Glomerular endothelial cell (primary cell): ENCODE measurements at places on chromosomes 7 and 10.

DNA sequence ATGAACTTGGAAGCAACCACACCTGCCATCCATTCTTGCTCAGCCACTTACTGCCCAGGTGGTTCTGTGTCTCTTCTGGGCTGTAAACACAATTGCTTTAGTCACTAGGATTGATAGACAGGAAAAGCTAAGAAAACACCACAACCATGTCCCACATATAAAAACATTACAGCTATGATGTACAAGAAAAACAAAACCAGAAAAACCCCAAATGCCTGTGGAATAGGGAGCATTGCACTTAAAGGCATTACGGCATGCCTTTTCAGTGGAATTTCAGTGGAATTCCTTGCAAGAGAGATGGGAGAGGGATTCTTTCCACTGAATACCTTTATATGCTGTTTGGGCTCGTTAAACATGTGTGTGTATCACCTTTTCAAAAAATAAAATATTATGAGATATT, 44.2 kb upstream of the GPR26 start:
- DNase-seq = no peak

DNA sequence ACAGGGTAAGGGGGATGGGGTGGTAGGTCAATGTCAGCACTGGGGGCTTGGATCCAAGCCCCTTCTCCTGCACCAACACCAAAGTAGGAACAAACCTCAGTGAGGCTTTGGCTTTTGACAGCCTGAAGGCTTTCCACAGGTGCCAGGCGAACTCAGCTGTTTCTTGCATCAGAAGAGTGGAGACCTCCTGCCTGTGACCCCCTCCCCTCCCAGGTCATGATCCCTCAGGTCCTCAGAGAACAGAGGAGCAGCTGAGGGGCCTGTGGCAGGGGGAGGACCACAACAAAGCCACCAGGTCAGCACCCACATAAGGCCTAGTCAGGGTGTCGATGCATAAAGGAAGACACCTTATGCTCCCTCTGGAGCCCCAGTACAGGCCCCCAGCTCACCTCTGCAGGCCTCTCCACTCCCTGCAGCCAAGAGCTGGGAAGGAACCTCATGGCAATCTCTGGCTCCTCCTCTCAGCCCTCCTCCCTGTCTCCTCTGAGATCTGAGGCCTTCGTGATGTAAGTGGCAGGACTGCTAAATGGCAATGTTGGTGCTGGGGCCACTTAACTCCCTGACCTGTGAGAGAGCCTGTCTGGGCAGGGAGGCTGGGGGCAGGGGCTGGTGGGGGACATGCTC, 19.1 kb upstream of the PRRT4 start:
- DNase-seq = no peak

GRCh38 chr7:35645691-35646090, 49.2 kb downstream of the HERPUD2 start:
- DNase-seq = no peak

DNA sequence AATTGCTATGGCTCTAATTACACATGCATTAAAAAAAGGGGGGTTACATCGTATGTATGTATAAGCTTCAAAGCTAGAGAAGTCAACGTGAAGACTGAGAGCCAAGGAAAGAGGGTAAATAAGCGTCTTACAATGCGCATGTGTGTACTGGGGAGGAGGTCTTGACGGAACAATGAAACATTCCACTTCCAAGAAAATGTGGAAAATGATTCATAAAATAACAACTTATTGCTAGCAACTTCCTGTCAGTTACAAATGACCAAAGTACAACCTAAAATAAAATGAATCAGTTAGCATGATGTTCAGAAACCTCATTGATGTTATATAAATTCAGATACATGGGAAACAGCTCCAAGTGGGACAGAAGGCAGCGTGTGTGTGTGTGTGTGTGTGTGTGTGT, 104.1 kb upstream of the RHEB start:
- peak; percentile 82 for DNase-seq

DNA sequence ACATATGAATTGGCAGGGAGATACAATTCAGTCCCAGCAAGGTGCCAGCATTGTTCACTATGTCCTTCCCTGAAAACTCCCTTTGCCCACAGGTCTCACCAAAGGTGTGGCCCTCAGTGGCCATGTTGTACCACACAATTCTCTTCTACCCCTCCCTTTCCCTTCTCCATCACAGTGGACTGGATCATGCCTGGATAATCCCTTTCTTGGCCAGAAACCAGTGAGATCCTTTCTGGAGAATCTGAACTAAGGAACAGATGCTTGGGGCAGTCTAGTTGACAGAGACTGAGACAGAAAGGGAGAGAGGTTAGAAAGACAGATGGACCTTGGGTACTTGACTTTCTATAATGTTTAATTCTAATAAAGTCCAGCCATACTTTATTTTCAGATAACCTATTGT, 9.5 kb downstream of the NMT2 start:
- DNase-seq = no peak

DNA sequence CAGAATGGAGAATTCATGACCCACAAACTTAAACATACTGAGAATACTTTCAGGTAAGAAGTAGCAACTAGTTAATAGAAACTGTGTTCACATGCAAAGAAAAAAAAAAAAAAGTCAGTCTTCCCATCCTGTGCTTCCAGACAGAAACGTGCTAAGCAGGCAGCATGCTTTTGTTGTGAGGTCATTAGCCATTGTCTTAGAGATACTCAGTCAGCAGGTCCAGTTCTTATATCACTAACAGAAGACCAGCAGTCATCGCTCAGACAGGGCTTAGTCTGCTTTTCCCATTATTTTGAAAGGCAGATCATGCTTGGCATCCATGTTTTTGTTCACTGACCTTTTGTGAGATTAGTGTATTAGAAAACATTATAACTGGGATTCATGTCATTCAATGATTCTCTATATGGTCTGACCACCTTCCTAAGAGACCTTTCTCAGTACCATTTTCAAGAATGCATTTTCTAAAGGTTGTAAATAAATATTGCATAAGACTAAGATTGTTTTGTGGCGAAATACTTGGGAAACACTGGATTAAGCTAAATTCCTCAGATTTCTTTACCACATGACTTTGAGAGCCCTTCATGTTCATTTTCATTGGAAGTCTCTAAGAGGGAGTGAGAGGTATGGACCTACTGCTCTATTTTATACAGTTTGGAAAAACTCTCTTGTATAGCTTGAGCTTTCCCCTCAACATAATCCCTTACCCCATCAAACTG, 45.0 kb upstream of the AGBL3 start:
- DNase-seq = peak; percentile 51

DNA sequence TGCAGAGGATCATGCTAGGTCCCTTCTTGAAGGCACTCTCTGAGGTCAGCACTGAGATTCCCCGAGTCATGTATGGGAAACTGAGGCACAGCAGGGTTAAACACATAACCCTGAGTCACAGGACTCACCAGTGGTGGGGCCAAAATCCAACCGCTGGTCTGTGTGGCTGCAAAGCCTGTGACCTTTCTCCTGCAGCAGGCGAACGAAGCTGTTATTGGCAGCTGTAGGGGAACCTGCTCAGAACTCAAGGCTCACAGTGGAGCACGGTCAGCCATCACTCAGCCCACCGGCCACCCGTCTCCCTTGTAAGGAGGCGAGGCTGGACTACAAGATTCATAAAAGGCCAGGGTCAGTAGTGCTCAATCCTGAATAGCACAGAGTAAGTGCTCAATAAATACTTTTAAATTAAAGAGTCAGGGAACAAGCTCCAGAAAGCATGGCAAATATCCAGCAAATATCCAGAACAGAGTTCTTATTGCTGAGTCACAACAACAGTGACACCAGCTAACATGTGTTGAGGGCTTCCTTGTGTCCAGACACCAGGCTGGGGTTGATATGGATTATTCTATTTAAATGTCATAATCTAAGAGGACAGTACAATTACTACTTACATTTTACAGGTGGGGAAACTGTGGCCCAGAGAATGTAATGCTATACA, 34.9 kb downstream of the CHST15 start:
- no peak for DNase-seq

DNA sequence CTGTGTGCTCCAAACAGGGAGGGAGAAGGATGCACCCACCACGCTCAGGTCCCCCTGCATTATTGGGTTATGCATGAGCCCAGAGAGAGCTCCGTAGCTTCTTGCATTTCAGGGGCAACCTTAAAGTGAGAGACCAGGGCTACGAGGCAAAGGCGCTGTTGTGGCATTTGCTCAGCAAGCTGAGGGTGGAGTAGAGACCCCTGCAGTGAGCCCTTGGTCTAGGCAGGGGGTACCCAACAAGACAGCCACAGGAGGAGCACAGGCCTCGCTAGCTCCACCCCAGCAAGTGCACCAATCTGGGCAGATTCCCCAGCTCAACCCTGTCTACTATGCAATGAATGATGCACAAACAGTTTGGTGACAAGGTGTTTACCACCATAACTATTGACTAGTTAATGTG, 198.4 kb downstream of the CALN1 start:
- DNase-seq = no peak

DNA sequence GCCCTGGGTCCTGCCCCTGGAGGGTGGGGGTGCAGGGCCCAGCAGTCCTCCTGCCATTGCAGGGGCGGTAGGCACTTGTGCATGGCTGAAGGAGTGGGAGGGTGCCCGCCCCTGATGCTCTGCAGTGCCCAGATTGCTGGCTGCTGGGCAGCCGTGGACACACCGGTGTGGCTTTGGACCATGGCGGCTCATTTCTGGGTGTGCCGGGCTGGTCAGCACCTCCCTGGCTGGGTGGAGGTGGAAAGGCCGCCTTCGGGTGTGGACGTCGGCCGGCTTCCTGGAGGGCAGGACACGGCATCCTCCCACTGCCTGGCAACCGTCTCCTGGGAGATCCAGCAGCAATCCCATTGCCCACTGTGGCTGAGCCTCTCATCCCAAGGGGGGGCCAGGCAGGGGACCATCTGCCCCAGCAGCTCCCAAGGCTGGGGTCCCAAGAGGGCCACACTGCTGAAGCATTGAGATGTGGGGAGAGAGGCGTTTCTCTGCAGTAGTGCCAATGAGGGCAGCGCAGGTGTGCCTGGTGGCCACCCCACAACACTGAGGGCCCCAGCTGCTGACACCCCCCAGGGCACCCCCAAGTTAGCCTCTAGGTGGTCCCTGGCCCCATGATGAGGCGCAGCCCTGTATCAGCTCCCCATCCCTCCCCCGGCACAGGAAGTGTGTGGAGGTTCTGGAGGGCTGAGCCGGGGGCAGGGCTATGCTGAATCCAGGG, 12.9 kb downstream of the TTYH3 start:
- DNase-seq = no peak

DNA sequence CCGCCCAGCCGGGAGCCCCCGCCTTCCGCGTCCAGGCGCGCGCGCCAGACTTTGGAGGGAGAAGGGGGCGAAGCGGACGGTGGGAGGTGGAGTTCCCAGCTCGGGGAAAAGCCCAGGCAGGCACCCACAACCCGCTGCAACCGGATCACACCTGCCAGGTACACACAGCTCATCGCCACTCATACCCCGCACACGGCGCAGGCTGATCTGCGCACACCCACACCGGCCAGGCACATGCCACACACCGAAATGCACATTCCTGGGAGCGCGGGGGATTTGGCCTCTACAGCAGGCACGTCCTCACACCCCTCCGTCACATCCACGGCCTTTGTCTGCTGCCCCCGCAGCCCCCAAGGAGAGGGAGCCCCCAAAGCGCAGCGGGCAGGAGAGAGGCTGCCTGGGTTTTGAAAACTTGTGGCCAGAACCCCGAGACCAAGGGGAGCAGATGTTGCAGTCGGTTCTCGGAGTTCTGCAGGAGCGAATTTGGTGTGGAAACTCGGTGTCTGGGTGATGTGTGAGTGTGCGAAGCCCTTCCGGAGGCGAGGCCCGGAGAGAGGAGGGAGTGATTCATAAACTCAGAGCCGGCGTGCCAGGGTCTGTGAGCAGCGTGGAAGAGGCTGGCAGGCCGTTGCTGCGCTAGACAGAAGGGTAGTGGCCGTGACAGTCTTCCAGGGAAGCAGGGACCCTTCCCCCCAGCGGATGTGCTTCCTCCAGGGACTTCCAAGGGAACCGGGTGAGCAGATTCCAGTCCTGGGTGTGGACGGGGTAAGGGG, 734 bp downstream of the CHST3 start:
- no peak for DNase-seq

DNA sequence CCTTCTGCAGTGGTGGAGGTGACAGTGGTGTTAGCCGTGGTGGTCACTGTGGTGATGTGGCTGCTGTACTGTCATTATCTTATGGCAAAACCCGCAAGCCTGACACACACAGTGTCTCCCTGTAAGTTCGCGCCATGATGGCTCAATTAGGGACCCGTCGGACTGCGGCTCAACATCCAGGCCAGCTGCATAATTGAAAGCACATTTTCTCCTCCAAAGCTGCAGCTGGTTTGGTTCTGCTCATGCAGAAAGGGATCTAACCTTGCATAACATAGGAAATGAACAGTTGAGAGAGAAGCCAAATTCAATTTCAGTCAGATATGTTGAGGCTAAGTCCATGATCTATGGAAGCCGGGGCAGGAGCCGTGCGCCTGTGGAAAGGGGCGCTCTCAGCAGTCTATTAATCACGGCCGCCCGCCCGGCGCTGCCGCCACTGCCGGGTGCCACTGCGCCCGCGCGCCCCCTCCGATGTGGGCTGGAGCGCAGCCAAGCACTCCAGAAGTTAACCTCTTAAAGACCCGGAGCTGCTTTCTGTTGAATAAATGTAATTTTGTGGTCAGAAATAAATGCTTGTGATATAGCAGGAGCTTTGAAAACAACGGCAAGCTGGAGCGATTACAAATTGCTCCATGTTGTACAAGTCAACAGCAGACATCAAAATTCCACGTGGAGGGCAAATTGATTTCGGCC, 227.7 kb downstream of the CUX1 start:
- DNase-seq = no peak

GRCh38 chr7:70380421-70381015, 751.4 kb upstream of the GALNT17 start:
- no peak for DNase-seq

DNA sequence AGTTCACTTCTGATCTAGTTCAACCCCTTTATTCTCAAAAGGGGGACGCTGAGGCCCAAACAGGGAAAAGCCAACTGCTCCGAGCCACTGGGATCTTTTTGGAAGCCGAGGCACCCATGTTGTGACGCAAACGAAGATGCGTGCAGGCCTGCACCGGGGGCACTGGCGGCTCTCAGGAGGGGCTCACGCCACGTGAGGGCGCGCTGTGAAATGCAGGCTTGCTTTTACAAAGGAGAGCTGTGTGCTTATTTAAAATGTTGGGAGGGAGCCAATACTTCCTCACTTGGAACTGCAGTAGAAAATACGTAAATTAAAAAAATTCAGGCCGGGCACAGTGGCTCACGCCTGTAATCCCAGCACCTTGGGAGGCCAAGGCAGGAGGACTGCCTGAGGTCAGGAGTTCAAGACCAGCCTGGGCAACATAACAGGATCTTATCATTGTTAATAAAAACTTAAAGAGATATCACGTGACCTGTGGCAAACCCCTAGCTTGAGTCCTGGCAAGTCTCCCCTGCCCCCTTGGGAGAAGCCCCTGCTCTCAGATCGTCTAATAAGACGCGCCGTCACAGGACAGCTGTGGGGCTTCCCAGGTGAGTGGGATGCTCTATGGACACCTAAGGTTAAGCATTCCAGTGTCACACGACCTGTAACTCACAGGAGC, 16.3 kb downstream of the BRI3 start:
- no peak for DNase-seq

- DNase-seq = no peak
Measured at GRCh38 chr7:117411539-117411938, 15.8 kb downstream of the ASZ1 start.
